Stimulated activated CD8-positive, alpha-beta memory T cell treated with anti-CD3 and anti-CD28 coated beads, Interleukin-15, amount 100 ng/mL, for 24 hours (primary cell): ENCODE measurements at places on chromosomes 3 and 15.

GRCh38 chr3:165393461-165393860 lies 197.3 kb upstream of the SLITRK3 start:
- no peak for DNase-seq

DNA sequence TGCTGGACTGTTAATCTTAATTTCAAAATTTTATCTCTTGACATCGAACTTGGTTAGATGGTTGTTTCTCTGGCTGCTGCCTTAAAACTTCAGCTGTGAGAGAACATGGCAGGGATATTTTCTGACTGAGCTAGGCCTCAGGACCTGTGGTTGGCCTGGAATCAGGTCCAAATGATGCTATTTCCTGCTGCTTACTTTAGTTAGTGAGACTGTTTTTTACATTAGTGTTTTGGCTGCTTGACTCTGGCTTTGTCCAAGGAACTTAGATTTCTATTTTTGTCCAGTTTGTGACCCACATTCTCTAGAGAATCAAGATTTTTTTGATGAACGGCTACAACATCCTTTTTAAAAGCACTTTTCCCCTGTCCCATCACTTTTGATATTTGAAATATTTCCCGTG lies 497.9 kb upstream of the SGO1 start:
- no peak for DNase-seq

DNA sequence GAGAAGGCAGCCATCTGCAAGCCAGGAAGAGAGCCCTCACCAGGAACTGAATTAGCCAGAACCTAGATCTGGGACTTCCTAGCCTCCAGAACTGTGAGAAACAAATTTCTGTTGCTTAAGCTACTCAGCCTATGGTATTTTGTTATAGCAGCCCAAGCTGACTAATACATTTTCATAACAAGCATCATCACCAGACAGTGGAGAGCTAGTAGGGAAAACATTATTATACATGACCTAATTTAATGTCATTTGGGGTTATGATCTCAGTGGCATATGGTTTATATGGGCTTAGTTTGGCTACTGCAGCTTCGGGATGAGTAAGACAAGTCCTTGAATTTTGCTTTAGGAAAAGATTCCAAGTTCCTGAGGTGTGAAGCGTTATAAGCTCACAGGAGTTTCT lies 35.6 kb downstream of the LNP1 start:
- no peak for DNase-seq

- DNase-seq, result no peak
Measured at GRCh38 chr3:9916734-9917680, at the start of gene IL17RC. Gene IL17RC (plus strand): TSS chr3:9917098. CDS start chr3:9917316, 218 bp downstream.

DNA sequence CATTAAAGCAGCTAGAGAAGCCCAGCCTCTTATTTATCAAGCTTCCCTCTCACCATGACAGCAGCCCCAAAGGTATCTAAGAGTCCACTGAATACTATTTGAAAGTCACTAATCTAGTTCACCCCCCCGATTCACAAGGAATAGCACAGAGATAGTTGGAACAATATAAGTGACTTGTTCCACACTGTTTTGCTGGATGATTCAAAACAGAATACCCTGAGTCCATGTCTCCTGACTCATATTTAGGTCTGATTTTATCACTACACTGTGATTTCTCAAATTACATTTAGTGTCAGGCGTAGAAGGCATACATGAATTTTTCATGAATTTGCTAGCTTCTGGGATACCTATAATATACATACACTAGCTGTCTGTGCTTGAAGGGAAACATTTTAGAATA lies 18.7 kb upstream of the EOGT start:
- no peak for DNase-seq

DNA sequence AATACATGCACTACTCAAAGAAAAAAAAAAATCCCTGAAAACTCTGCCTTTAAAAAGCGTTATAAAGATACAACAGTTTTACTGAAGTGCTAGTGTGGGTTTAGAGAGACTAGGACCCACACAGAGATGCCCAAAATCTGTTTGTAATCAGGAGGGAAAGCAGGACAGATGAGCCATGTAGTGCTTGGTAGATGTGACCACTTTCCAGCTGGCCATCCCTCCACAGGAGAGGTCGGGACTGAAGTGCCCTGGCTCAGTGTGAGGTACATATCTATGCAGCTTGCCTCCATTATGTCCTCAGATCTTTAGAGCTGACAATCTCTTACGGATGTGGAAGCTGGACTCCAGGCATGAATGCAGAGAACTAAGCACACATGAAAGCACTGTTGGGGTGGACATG lies 57.5 kb upstream of the NANOGP8 start:
- no peak for DNase-seq

GRCh38 chr15:71142780-71143179 lies 27.5 kb downstream of the THSD4 start:
- no peak for DNase-seq

- DNase-seq, result no peak
Measured at GRCh38 chr3:23052620-23053019, 150.5 kb upstream of the UBE2E2 start.

GRCh38 chr3:174815750-174816149 lies 43.4 kb upstream of the NAALADL2 start:
- no peak for DNase-seq

DNA sequence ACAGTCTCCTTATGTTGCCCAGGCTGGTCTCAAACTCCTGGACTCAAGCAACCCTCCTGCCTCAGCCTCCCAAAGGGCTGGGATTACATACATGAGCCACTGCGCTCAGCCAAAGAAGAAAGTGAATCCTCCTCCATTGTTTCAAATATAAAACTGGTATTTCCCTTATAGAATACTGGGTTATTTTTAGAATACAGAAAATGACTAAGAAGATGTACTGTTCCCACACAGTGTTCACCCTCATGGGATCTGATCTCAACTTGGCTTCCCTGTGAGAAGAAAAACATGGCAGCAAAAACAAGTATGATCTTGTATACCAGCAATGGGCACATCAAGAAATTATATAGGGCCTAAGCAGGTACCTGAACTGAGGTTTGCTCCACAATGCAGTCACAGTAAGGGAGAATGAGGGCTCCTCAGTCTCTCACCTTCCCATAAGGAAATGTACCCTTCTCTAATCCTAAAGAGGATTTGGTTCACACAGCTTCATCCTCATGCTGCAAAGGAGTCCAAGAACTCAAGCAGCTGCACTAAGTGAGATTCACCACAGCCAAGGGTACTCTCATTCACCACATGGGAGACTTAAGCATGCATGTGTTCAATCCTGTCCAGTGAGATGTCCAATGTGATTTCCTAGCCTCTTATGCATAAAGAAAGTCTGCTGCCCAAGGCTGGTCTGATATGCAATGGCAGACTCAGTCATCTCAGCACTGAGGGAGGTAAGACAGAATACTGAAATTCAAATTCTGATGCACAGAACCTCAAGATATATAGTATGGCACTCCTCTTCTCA lies 25.8 kb downstream of the USP4 start:
- no peak for DNase-seq

- no peak for DNase-seq
Measured at GRCh38 chr15:47492195-47492594, 225.1 kb upstream of the SEMA6D start.

- no peak for DNase-seq
Measured at GRCh38 chr3:65584913-65585312, 453.8 kb downstream of the MAGI1 start.

DNA sequence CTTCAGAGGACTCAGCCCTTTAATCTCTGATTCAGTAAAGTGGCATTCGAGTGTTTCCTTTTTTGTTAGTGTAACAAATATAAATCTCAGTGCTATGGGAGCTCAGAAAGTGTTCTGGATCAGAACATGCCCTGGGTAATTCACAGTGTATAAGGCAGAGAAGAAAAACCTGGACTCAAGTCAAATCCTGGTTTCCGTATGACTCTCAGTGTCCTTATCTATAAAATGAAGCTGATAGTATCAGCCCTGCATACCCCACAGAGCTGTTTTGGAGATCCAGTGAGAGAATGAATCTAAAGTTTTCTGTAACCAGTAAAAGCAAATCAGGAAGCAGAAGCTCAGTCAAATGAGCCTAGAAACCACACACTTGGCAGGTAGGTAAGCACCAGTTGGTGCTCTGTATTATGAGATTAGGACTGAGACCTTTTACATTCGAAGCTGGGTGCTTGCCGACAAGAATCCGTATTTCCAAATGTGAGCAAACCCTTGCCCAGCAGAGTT lies 67.2 kb downstream of the IL1RAP start:
- DNase-seq, result no peak

DNA sequence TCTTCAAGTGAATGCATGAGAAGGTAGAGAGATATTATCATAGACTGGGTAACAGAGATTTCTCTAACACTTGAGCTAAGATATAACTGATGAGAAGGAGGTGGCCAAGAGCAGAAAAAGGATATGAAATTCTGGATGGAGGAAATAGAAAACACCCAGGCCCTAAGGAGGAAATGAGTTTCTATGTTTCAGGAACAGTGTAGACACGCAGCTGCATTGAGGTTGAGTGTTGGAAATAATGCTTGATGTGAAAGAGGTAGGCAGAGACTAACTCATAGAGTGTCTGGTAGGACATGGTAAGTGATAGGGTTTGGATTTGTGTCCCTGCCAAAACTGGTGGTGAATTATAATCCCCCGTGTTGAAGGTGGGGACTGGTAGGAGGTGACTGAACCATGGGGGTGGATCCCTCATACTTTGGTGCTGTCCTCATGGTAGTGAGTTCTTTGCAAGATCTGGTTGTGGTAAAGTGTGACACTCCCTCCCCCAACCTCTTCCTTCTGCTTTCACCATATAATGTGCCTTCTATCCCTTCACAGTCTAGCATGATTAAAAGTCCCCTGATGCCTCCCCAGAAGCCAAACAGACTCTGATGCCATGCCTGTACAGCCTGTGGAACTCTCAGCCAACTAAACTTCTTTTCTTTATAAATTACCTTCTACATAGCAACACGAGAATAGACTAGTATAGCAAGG lies 787.3 kb downstream of the EDEM1 start:
- no peak for DNase-seq

GRCh38 chr15:84603630-84604379 lies 3.0 kb downstream of the ZSCAN2 start:
- DNase-seq, result no peak

DNA sequence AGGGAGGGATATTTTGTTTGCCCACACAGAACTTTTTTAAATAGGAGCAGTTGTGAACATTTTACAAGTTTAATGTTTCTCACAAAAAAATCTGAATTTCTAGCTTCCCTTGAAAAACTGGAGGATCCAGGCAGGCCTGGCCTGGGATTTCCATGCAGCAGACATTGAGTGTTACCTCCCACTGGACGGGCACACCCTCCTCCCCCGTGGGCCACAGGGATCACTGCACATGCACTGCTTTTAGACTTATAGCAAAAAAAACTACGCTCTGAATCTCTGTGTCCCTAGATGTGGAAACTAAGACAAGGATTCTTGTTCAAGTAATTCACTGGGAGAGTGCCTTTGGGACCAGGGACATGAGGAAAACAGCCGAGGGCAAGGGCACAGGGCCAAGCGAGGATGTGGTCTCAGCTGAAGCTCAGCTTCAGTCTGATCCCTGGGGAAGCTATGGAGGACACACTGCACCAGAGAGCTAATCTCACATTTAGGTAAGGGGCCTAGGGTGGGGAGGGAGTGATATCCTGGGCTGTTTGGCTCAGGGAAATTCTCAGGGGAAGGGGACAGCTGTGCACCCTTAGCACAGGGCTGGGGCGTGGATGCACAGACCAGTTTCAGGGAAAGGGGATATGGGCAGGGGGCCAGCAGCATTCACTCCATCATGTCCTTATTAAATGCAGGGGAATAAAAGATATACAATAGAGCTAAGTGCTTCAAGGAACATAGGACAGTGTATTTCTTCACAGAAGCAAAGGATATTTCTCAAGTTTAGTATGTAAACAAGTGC lies 46.0 kb downstream of the FSIP1 start:
- no peak for DNase-seq

DNA sequence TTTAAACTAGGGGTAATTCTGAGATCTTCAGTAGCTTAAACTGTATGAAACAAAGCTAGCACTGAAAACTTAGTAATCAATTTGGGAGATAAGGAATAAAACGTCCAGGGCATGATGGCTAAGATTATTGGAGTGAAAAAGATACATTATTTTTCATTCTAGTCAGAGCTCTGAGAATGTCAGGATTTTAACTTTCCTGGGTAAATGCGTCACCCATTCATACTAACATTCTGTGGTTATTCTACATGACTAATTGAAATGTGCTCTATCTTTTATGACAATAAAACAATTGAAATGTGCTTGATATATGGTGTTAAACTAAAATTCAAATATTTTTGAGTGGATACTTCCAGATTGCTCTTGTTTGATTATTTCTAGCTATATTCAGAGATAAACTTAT lies 626.0 kb downstream of the EDEM1 start:
- DNase-seq, result no peak
